BE2C (cell line): ENCODE measurements at places on chromosomes 4 and X.

GRCh38 chr4:104848597-104849225 is 298.0 kb upstream of the TET2 start:
- DNase-seq, result no peak

DNA sequence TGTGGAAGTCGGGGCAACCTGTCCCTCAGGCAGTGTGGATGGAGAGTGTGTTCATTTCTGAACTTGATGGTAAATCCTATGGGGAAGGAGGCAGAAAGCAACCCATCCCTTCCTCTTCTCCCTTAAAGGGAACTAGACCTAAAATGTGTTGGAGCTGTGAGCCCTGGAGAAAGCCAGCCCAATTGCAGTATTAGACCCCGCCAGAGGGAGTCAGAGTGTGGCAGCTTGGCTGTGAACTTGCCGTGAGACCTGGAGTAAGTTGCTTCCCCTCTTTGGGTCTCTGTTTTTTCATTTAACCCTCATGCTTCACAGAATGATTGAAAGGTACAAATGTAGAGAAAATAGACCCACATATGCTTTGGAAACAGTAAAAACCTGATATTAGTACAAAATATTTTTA is 108.7 kb upstream of the PAK3 start:
- DNase-seq, result no peak

DNA sequence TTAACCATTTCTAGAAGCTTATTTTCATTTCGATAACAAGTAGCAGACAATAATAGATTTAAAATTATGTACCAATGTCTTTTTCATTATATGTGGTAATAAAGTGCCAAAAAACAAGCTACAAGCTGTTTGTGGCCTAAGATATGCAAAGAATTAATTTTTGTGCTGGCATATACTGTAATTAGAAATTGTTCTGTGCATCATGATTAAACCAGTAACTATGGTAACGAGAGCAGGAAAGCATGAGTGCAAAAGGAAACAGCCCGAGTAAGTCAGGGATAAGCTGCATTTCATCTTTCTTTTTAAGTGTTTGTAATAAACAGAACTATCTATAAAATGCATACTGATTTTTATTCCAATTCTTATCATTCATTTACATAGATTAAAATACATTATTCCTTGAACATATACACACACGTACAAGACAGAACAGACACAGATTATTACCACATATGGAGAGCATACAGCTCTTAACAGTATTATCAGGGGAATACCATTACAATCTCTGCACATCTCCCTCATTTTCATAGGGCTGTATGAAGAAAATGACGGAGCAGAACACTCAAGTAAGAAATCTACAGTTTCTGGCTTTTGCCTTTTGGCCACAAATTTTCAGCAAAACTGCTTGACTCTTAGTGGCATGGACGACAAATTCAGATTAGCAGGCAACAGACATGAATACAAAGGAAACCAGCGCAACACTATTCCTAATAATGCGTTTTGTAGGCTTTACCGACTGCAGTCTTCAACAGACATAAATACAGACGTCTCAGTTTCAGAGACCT is 121.3 kb upstream of the WDR17 start:
- no peak for DNase-seq

DNA sequence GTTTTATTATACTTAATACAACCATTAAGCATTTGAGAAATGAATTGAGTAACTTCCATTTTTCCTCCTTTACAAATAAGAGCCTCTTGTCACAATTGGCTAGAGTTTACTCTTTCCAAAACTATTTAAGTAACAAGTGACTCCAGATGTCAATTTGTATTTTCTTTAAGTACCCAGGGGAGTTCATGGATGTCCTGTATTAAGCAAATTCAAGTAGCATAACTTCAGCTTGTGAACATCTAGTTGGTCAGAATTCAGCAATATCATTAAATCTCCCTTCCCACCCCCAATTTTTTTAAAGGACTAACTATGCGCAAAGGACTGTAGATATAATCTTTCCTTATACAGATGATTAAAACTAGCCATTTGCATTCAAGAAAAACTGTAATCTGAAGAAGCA is 1.4 kb upstream of the ADGRL3 start:
- DNase-seq, result no peak
